ENCODE measurements at places on chromosomes 7 and 10.

- no peak for DNase-seq
Measured at GRCh38 chr7:129228633-129229032, 3.8 kb downstream of the AHCYL2 start.

GRCh38 chr10:101693651-101693977, 1.4 kb downstream of the FBXW4 start:
- DNase-seq: no peak

- no peak for DNase-seq
Measured at GRCh38 chr10:45064998-45065397, 64.3 kb downstream of the ZNF22 start.

DNA sequence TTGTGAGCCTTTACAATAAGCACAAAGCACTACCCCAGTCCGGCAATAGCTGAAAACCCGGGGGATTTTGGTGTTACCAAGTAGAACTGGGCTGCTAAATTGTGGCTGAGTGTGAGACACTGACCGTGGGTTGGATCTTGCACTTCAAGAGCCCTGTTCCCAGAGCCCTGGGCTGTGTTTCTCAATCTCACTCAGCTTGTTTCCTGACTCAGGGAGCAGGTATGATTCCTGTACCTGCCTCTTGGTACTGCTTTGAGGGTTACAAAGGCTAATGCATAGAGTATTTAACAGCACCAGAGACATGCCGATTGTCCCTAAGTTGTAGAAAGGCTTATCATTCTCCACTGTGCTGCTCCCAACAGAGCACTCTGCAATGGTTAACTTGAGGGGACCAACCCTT, 134.6 kb downstream of the TEX36 start:
- DNase-seq: no peak
